Frontal cortex (tissue), 4 donors: ENCODE measurements at places on chromosomes 1 and 21. TPM values are rescaled to one million over a fixed set of nuclear protein-coding genes. Genes with fewer than 3 reads are reported as not detected.
A peak's percentile ranks its signal among the peaks of the same experiment; 100 is the strongest.

DNA sequence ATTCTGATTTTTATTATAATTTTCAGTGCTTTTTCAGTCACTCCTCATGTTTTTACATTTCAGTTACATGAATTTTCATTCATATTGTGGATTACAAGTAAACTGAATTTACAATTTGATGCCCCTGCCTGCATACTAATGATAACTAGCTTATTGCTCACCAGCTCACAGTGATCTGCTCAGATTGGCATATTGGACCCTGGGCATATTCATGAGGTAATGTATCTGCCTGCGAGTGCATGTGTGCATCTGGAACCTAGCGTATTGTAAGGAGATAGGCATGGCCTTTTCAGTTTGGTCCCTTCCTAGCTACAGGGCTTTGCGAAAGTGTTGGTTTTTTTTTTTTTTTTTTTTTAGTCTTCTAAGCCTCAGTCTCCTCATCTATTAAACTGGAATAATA is 213.7 kb downstream of the SDCCAG8 start:
- no peak for DNase-seq

Gene SERPINC1
- not detected for total RNA-seq

DNA sequence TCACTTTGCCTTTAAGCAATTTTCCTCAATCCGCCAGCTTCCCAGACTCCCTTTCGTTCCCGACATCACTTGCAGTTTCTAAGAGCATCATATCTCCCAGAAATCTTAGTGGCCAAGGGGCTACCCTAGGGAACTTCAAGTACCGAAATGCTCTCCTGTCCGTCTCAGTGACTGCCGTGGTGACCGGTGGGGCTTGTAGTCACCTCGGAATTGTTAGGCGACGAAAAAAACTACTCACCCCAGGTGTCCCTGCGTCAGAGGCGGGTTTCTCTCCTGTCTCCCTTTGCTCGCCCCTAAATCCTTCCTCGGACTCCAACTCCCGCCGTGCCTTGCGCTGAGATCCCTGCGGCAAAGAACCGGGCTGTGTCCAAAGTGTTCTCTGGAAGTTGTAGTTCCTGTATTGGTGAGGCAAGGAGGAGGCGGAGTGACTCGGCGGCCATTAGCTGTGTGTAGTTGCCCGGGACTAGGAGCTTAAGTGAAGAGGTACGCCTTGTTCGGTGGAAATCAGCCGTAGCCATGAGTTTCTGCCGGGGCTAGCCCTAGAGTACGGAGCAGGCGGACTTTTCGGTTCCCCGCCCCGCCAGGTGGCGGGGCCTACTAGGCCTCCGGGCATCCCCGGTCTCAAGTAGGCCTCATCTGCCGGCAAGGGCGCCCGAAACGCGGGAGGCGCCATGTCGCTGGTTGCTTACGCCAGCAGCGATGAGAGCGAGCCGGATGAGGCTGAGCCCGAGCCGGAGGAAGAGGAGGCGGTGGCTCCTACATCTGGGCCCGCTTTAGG is at the start of gene PRCC:
TSS of gene PRCC (plus strand) at position 435 of the 778 bp plus-strand sequence. CDS start at position 672, 237 bp downstream.
- peak; percentile 88 for DNase-seq

Gene DCST2
- under 0.01 TPM for total RNA-seq

- no peak for DNase-seq
These were observed 144.6 kb upstream of the HMGB4 start for GRCh38 chr1:33719326-33719725.

Gene C8A
- total RNA-seq = not detected

- DNase-seq = no peak
These were observed 47.7 kb upstream of the DNAH14 start for GRCh38 chr1:224881762-224882211.

GRCh38 chr1:46008585-46008984 is 123.8 kb downstream of the PIK3R3 start:
- no peak for DNase-seq

Gene COPA
- 161 TPM for total RNA-seq

GRCh38 chr1:44315521-44315920 is 39.5 kb downstream of the ERI3 start:
- DNase-seq = no peak

DNA sequence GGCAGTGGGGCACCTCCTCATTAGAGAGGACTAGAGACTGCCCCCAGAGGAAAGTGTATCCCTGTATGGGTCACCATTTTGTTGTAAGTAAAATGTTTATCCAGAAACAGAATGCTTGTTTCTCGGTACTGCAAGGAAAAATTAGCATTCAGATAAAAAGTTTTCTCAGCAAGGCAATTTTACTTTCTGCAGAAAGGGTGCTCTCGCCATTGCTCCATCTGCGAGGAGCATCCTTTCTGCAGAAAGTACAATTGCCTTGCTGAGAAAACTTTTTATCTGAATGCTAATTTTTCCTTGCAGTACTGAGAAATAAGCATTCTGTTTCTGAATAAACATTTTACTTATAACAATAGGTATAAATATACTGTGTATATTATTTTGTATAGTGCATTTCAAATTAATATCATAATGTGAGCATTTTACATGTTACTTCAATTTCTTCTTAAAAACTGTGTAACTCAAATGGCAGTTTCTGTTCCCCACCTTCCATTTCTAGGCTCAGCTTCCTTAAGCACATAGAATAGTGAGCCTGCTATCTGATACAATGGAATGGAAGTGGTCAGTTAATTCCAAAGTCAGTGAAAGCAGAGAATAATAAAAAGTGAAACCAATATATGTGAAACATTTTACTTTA is 76.5 kb upstream of the DESI2 start:
- no peak for DNase-seq

Gene PTPRC
- 2.9 TPM for total RNA-seq

GRCh38 chr1:8782001-8782620 is 35.3 kb downstream of the RERE start:
- DNase-seq = no peak
